ENCODE measurements at places on chromosomes 12 and 14. TPM values are rescaled to one million over a fixed set of nuclear protein-coding genes. Genes with fewer than 3 reads are reported as not detected.

DNA sequence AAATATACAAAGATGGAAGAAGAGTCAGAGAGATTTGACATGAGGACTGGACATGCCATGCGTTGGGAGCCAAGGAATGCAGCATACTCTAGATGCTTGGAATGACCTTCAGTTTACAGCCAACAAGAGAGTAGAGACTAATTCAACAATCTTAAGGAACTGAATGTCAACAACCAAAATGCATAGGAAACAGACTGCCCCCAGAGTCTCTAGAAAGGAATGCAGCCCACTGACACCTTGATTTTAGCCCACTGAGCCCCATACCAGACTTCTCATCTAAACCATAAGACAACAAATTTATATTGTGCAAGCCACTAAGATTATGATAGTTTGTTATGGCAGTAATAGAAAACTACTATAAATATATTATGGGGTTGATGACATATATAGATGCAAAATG lies 611.2 kb downstream of the RPS29 start:
- ATAC-seq, result no peak

DNA sequence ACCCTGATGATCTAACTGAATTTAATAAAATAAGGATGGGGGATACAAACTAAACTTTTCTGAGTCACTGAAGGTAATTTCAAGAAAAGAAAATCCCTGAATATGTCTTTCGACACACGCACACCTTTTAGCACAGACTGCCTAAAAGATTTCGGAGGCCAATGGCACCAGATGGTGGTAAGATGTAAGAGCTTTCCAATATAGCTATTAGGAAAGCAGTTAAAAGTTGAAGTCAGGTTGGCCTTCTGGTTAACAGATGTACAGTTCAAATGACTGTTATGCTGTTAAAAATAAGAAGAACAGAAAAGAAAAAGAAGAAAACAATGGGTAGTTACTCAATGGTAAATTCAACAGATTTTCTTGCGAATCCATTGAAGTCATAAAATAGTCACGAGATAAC lies 80.7 kb upstream of the KRR1 start:
- ATAC-seq, result no peak

BCDIN3D gene
- total RNA-seq, result 3.9 TPM

DNA sequence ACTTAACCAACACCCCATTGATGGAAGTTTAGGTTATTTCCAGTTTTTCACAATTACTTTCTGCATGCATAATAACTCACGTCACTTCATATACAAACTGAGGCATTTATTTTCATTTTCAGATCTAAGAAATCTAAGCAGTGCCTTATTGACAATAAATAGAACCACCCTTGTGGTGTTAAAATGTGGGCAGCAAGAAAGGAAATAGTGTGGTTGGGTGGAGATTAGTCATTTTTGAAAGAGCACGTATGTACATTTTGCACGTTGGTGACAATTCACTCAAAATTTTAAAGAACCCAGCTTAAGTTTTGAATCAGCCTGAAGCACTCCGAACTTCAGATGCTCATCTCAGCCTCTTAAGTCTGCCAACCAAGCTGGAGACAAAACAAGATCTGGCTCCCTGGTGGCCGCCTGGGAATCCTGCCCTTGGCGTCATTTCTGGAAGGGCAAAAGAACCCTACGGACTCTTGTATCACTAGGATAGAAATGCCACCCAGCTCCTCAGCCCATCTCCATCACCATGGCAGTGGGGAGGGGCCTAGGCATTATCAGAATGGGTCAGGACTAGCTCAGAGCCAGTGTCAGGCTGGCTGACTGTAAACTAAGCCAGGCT lies 89.5 kb upstream of the BCL2L14 start:
- ATAC-seq, result no peak

GRCh38 chr12:120376934-120377572 lies 8.1 kb upstream of the MSI1 start:
- no peak for ATAC-seq

GRCh38 chr12:122979908-122980182 lies 636 bp upstream of the ARL6IP4 start:
- no peak for ATAC-seq

- ATAC-seq, result no peak
Observed at GRCh38 chr12:6952863-6953441, 1.8 kb downstream of the PTPN6 start.

DNA sequence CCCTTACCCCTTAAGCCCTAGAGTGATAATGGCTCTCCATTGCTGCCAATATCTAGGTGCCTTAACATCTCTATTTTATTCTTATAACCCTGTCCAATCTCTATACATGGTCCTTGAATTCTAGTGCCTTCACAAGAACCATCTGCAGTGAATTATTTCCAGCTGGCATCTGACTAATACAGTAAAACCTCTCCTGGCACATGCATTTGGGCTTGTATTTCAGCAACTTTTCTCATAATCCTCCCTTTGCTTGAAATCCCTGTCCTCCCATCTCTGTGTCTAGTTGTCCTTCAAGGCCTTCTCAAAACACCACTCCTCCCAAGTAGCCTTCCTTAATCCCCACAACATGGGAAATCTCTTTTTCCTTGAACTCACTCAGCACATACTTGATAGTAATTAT lies 14.2 kb upstream of the HMGA2 start:
- no peak for ATAC-seq

CPNE8 gene
- total RNA-seq, result 11.2 TPM

PYGL gene
- 138 TPM for total RNA-seq

GRCh38 chr14:101590062-101590461 lies 28.8 kb downstream of the DIO3 start:
- ATAC-seq, result no peak

DNA sequence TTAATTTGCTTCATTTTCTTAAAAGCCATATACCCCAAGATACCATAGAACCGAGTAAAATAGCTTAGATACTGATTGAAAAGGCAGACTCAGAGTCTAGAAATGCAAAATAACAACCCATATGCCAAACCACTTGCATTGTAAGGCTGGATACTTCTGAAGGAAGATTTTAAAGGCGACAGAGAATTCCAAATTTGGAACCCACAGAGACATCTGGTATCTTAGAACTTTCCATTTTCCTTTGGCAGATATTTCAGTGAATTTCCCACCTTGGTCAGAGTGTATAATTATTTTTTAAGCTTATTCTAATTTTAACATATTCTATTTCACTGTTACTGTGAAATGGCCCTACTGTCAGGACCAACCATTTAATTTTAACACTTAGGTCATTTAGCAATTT lies 186.4 kb upstream of the E2F7 start:
- no peak for ATAC-seq

- no peak for ATAC-seq
Observed at GRCh38 chr14:20769421-20769820, 1.2 kb downstream of the EDDM3B start.

PDE3A gene
- total RNA-seq, result 0.56 TPM

COX8C gene
- not detected for total RNA-seq

SOS2 gene
- 17.3 TPM for total RNA-seq

Data from esophagus mucosa (tissue), 1 donor.